ENCODE measurements at places on chromosomes 6 and 20. TPM values are rescaled to one million over a fixed set of nuclear protein-coding genes. Genes with fewer than 3 reads are reported as not detected.

The ELOVL4 gene
- total RNA-seq: 2.8 TPM

The ME1 gene
- total RNA-seq: 19.8 TPM

The GDAP1L1 gene
- 2.2 TPM for total RNA-seq

The BMP5 gene
- 26.5 TPM for total RNA-seq

The CFAP61 gene
- total RNA-seq: 1.0 TPM

The RHAG gene
- not detected for total RNA-seq

The STK35 gene
- total RNA-seq: 22.9 TPM

The IRAK1BP1 gene
- 4.3 TPM for total RNA-seq

The SLCO4A1 gene
- 26.7 TPM for total RNA-seq

The NRN1 gene
- total RNA-seq: not detected

The C6orf52 gene
- total RNA-seq: 1.2 TPM

DNA sequence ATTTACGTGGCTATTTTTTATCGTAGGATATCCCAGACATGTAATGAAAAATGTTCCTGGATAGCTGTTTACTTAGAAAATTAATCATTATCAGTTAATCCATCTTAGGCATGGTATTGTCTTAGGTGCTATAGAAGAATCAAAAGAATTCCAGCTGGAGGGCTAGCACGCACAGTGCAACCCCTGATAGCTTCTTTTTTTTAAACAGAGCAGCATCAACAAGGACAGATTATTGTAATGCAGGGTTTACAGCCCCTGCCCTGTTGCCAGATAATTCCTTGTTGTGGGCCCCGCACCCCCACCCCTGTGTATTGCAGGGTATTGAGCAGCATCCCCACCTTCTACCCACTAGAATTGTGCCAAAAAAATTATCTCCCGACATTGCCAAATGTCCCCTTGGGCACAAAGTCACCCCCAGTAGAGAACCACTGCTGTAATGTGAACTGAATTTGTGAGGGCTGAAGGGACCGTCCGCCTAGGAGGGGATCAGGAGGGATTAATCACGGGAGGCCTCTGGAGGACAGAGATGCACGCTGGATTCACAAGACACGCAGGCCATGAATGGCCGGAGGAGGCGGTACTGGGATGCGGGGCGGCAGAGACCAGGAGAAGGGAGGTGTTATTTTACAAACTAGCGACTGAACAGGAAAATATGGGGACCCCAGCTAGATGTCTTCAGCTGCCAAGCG is 174.6 kb downstream of the ZDHHC14 start:
- no peak overlapping the region for H3K4me3 ChIP-seq
- no peak overlapping the region for H3K27ac ChIP-seq
- no peak for DNase-seq
- H3K4me1 ChIP-seq: no peaks in the 10 kb centered on the region
- no peaks in the 10 kb centered on the region for H3K36me3 ChIP-seq

DNA sequence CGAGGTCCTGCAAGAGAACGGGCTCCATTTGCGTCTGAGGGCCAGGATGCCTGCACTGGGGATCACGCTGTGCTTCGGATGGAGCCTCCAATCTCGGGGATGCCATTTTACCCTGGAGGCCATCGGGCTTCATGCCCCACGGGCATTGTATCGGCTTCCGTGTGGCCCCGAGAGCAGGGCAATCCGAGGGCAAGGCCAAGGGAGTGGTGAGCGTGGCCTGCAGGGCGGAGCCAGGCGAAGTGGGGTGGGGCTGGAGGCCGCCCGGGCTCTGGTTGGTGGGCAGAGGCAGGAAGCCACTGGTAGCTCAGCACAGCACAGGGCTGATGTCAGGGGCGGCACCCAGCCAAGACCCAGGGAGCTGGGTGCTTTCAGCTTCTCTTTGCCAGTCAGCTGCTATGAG is 57.5 kb upstream of the BHLHE23 start:
- peaks cover 1% of the 10 kb centered on the region for H3K27me3 ChIP-seq
- no peak overlapping the region for H3K4me3 ChIP-seq

DNA sequence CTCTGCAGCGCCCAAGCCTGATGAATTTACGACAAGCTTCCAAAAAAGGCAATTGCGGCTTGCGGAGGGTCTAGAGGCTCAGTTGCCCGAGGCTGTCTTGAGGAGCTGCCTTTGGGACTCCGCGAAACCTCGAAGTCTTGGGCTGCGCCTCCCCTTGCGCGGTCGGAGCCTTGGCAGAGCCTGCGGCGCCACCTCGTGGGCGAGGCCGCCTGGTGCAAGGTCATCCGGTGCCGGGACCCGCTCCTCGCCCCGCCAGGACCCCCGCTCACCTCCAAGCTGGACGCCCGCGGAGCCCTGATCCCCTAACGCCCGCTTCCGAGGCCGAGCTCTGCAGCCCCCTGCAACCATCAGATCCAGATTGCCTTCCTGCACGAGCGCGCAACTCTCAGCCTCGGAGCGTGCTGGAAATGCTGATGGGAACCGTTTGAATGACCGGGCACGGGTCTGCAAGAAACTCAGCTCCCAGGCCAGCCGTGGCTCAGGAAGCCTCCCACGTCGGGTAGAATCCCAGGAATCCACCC is 14.9 kb upstream of the FAM210B start:
- H3K36me3 ChIP-seq: no peaks in the 10 kb centered on the region
- peak; percentile 75 for DNase-seq
- peak overlapping the region; percentile 67 for H3K4me3 ChIP-seq
- H3K27ac ChIP-seq: no peak overlapping the region
- H3K27me3 ChIP-seq: peaks cover 18% of the 10 kb centered on the region
- peaks cover 9% of the 10 kb centered on the region for H3K4me1 ChIP-seq

DNA sequence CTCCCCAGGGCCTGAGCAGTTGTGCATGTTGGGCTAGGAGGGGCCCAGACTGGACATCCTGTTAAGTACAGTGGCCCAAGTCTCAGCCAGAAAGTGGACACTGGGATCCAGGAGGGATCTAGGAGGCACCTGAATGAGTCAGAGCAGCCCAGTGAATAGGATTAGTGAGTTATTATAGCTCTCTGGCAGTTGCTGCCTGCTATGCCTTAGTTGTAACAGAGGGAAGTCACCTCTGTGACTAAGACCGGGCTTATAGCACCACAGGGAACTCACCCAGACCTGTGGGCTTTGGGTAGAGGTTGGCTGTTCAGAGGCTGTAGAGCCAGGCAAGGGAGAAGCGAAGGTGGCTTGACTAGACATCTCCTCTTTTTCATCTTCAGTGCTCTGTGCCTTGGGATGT is 39.0 kb upstream of the AAR2 start:
- no peak for DNase-seq
- no peaks in the 10 kb centered on the region for H3K36me3 ChIP-seq
- H3K4me3 ChIP-seq: no peak overlapping the region
- no peaks in the 10 kb centered on the region for H3K4me1 ChIP-seq
- no peak overlapping the region for H3K27ac ChIP-seq
- no peaks in the 10 kb centered on the region for H3K27me3 ChIP-seq

- no peak within 1 kb of the TSS for H3K4me3 ChIP-seq
- no peaks in the 10 kb centered on the region for H3K36me3 ChIP-seq
- no peaks in the 10 kb centered on the region for H3K4me1 ChIP-seq
Measured at GRCh38 chr6:39322306-39322850, at the start of gene KCNK16. Gene KCNK16, minus strand, starts transcription at chr6:39322702. Its CDS starts 162 bp downstream, at chr6:39322540.

GRCh38 chr6:140581601-140582000 is 1207.2 kb upstream of the CITED2 start:
- H3K4me3 ChIP-seq: no peak overlapping the region
- no peaks in the 10 kb centered on the region for H3K36me3 ChIP-seq
- H3K4me1 ChIP-seq: no peaks in the 10 kb centered on the region
- no peaks in the 10 kb centered on the region for H3K27me3 ChIP-seq

- H3K4me1 ChIP-seq: no peaks in the 10 kb centered on the region
- no peak overlapping the region for H3K4me3 ChIP-seq
- no peak overlapping the region for H3K27ac ChIP-seq
- no peak for DNase-seq
- no peaks in the 10 kb centered on the region for H3K36me3 ChIP-seq
Measured at GRCh38 chr6:131918650-131919355, 32.4 kb downstream of the CCN2 start.

GRCh38 chr6:15329197-15329671 is 83.4 kb downstream of the JARID2 start:
- peaks cover 30% of the 10 kb centered on the region for H3K4me1 ChIP-seq
- H3K4me3 ChIP-seq: no peak overlapping the region
- H3K27me3 ChIP-seq: no peaks in the 10 kb centered on the region
- DNase-seq: no peak

- peak overlapping the region; percentile 70 for H3K27ac ChIP-seq
- H3K27me3 ChIP-seq: no peaks in the 10 kb centered on the region
- no peaks in the 10 kb centered on the region for H3K4me1 ChIP-seq
- peak; percentile 60 for DNase-seq
- H3K36me3 ChIP-seq: no peaks in the 10 kb centered on the region
Measured at GRCh38 chr6:142871910-142872331, 73.1 kb downstream of the HIVEP2 start.

DNA sequence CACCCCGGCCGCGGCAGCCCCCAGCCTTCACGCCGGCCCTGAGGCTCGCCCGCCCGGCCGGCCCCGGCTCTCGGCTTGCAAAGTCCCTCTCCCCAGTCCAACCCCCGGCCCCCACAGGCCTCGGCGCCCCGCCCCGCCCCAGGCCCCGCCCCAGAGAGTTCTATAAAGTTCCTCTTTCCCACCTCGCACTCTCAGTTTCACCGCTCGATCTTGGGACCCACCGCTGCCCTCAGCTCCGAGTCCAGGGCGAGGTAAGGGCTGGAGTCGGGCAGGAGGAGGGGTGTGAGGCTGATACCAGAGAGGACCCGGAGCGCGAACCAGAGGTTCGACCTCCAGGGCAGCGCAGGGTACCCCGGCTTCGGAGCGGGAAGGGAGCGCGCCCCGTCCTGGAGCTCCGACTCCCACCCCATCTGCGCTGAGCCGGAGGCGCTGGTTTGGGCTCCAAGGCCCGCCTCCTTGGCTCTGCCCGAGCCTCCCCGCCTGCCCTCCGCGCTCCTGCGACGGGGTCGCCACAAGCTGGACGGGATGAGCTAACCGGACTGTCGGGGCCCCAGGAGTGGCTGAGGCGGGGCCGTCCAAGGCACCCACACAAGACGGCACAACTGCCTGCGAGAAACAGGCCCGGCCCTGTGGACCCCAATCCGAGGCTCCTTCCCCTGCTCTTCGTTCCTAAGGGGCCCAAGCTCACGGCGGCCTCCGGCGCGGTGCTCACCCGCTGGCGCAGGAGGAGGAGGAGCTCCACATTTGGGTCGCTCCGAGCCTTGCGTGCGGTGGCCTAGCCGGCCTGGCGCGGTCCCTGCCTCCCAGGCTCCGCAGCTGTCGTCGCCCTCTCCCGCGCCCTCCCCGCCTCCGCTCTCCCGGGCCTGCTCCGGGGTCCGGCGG is at the start of gene IRF4:
IRF4 (plus strand) TSS at position 194 of the 882 bp plus-strand sequence. CDS start 1,401 bp downstream, outside the sequence.
- no peaks in the 10 kb centered on the region for H3K36me3 ChIP-seq
- H3K4me1 ChIP-seq: peaks cover 20% of the 10 kb centered on the region
- no peak within 1 kb of the TSS for H3K4me3 ChIP-seq

GRCh38 chr6:39695447-39695846 is 29.8 kb downstream of the KIF6 start:
- no peak for DNase-seq
- no peaks in the 10 kb centered on the region for H3K4me1 ChIP-seq

GRCh38 chr6:66662196-66662595 is 955.2 kb upstream of the EYS start:
- H3K27ac ChIP-seq: no peak overlapping the region
- H3K36me3 ChIP-seq: no peaks in the 10 kb centered on the region
- H3K4me1 ChIP-seq: no peaks in the 10 kb centered on the region
- peak; percentile 28 for DNase-seq
- H3K27me3 ChIP-seq: no peaks in the 10 kb centered on the region

DNA sequence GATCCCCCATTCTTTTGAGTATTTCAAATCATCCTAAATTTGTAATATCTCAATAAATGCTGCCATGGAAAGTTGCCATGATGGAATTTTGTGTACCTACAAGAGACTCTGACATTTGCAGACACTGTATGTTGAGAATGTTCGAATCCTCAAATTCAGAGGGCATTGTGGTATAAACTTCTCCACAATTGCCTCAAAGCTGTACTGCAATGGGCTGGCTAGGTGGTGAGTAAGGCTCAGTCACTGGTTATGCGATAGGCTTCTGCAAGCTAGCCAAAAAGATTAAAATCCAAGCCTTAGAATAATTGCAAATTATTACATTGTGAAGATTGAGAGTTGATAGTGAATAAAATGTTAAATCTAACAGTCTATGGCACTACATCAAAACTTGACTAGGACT is 130.2 kb upstream of the CEP162 start:
- H3K27me3 ChIP-seq: peaks cover 9% of the 10 kb centered on the region
- H3K27ac ChIP-seq: no peak overlapping the region
- DNase-seq: no peak
- H3K4me3 ChIP-seq: no peak overlapping the region
- no peaks in the 10 kb centered on the region for H3K36me3 ChIP-seq
- H3K4me1 ChIP-seq: peaks cover 13% of the 10 kb centered on the region

DNA sequence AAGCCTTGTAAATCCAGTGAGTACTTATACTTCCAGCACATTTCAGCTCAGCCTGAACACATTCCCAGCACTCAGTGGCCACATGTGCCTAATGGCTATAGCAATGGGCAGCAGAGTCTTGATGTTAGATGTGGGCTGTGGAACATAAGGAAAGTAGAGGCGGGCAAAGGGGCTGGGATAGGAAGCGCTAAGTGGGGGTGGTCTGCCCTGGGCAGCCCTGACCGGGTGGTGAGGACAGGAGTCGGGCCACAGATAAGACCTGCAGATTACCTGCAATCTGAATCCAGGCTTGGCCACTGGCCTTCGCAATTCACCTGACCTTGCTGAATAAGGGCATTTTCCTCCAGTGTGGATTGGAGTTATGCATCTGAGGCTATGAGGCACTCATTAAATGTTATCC is 11.1 kb upstream of the HMGA1 start:
- no peaks in the 10 kb centered on the region for H3K27me3 ChIP-seq
- no peak overlapping the region for H3K4me3 ChIP-seq
- peaks cover 11% of the 10 kb centered on the region for H3K4me1 ChIP-seq
- no peak overlapping the region for H3K27ac ChIP-seq
- DNase-seq: no peak

DNA sequence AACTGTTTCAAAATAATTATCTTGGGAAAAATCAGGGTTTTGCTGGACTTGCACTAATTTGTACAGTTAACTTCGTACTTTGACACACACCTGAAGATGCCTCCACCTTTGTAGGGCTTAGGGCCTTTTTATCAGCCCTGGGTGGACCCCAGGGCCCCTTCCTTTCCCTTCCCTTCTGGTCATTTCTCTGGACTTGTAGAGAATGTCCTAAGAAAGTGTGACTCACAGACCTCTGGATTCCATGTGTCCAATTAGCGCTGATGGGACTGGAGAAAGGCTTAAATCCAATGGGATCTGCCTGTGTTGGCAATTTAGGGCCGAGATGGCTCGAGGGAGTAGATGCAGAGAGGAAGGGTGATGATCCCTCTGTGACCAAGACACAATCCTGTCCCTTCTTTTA is 9.3 kb downstream of the TRIM15 start:
- no peaks in the 10 kb centered on the region for H3K36me3 ChIP-seq
- H3K4me3 ChIP-seq: no peak overlapping the region
- H3K27ac ChIP-seq: no peak overlapping the region
- no peak for DNase-seq
- no peaks in the 10 kb centered on the region for H3K4me1 ChIP-seq
- H3K27me3 ChIP-seq: peaks cover 81% of the 10 kb centered on the region

DNA sequence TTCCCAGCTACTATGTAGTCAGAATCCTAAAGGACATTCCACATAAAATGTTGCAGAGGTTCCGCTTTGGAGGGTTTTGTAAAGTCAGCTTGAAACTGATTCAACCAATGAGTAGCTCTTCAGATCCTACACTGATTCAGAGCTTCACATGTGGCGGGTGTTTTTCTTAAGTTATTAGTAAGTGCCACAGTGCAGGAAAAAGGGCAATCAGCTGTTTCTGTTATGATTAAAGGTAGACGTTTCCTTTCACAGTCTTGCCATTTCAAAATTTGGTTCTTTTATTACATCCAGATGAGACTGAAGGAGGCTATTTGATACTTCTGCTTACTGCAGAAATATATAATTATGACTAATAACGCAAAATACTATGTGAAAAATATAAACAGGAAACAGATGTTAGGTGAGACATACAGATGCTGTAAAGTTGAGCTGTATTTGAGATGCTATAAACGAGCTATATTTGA is 443.9 kb downstream of the CDKAL1 start:
- no peak overlapping the region for H3K4me3 ChIP-seq
- no peak overlapping the region for H3K27ac ChIP-seq
- no peaks in the 10 kb centered on the region for H3K27me3 ChIP-seq
- H3K36me3 ChIP-seq: no peaks in the 10 kb centered on the region
- no peaks in the 10 kb centered on the region for H3K4me1 ChIP-seq
